ENCODE measurements at places on chromosomes 12 and 14.

DNA sequence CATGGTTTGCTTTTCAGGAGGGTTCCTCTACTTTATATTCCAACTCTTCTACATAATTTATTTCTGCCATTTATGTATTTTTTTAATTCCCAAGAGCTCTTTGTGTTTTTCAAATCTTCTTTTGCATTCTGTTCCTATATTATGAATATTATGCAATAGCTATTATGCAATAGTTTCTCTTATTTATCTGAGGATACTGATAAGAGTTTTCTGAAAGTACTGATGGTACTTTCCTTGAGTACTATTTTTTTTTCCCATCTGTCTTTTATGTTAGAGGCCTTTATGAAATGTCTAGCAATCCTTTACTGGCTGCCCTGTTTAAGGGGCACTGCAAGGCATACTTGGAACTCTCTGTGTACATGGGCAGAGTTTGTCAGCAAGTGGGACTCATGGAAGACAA is 93.4 kb downstream of the SLC41A2 start:
- DNase-seq, result no peak

- no peak for DNase-seq
These were observed 57.4 kb downstream of the AACS start for GRCh38 chr12:125122668-125123067.

- no peak for DNase-seq
These were observed 66.3 kb downstream of the VRK1 start for GRCh38 chr14:96863327-96863985.

GRCh38 chr12:47819138-47819895 is 386 bp downstream of the HDAC7 start:
- DNase-seq, result no peak

DNA sequence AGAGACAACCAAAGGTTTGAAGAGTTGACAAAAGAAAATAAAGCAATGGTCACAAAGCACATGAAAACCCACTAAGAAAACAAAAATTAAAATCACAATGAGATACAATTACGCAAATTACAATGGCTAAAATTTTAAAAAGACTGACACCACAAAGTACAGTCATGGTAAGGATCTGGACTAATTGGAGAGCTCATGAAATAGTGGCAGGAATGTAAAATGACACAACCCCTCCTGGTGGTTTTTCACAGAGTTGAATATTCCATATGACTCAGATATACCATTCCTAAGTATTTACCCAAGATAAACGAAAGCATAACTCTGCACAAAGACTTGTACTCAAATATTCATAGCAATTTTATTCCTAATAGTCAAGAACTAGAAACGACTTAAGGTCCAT is 65.9 kb downstream of the NOVA1 start:
- DNase-seq, result no peak

DNA sequence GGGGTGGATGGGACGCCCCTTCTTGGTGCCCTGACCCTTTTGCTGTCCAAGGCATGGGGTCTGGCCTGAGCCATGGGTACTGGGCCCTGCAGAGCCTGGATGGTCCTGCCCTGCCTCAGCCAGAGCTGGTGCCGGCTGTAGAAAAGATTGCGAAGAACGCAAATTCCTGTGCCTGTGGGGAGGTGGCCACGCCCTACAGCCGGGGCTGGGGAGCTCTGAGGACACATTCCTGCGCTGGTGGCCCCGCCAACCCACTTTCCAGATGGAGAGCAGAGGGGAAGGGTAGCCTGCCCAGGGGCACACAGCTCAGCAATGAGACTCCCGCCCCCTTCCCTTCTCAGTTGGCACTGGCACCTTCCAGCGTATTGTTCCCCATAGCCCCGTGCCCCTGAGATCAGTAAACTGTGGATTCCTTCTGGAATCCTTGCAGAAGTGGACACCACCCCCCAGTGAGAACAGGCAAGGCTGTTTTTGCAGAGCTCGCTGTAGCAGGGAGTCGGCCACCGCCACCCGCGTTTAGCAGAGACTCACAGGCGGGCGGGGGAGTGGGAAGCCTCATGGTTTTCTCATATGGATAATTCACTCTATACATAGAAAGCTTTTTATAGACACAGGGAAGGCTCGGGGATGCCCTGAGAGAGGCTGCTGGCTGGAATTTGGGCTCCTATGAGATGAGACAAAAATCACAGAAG is 8.6 kb downstream of the INF2 start:
- no peak for DNase-seq

GRCh38 chr12:122137681-122138080 is 36.3 kb downstream of the IL31 start:
- no peak for DNase-seq

DNA sequence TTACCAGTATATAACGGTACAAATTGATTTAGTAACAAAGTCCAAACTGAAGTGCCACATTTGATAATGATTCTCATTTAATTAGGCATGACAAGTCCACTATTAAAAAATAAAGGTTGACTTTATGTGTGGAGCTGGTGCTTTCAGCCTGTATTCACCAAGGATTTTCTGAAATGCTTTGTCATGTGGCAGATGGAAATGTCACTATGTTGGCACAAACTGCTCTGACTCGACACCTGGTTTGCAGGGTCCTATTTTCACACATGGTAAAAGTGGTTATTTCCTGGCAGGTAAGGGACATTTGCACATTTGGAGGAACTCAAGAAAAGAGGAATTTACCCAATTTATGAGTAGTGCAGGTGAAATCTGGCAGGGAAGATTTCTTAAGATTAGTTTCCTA is 572.6 kb upstream of the MDGA2 start:
- no peak for DNase-seq

DNA sequence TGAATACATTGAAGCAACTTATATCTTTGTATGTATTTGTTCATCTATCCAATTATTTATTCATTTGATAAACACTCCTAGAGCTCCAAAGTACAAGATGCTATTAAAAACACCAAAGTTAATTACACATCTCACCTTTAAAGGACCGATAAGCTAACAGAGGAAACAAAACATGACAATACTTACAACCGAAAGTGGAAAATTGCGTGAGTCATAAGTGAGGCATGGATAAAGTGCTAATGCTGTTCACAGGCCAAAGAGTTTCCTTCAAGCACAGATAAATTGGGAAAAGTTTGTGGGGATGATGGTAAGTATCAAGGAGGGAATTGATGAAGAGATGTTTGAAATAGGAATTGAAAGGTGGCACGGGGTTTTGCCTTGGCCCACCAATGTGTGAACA is 172.8 kb upstream of the KITLG start:
- DNase-seq, result no peak

DNA sequence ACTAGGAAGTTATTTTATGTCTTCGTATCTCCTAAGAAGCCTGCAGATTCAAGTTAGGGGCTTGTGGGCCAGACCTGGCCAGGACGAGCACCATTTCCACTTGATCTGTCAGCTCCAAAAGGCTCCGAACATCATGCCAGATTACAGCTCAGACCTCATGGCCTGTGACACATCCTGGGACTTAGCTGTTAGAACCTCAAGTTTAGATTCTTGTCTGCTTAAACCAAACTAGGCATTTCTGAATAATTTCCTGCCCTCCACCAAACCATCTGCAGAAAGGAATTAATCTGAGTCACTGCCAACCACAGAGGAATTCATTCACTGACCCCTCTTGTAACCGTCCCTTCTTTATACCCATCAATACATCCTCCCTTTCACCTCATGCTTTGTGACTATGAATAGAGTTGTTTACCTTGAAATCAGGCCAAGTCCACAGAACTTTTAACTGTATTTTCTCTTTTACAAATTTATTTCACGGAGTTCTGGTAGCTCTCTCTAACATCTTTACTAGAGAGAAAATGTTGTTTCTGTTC is 120.3 kb downstream of the FBXL14 start:
- DNase-seq, result no peak

DNA sequence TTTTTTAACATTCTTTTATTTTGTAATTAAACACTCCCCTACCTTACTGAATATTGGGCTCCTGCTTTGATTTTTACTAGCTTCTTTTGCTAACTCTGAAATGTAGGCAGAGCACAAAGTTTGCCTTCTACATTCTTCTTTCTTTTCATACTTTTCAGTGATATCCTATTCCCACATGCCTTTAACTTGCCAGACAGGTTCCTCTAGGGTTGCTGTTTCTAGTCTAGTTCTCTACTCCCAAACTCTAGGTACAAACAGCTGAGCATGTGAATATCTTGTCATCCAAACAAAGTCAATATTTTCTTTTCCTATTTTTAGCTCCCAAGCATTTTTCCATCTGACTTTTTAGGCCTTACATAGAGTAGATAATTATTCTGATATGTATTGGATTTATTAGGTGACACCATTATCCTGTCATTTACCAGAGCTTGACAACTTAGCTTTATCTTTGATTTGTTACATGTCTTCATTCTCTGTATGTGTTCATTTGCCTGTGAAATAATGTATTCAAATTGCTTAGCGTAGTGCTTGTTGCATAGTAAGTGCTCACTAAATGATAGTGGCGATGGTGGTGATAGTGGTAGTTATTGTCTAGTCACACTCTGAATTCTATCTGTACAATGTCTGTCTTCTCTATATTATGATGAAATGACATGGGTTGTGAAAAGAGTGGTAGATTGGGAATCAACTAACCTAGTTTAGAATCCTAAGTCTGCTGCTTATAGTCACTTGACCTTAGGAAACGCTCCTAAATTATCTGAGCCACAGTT is 73.6 kb upstream of the DNM1L start:
- DNase-seq, result no peak

DNA sequence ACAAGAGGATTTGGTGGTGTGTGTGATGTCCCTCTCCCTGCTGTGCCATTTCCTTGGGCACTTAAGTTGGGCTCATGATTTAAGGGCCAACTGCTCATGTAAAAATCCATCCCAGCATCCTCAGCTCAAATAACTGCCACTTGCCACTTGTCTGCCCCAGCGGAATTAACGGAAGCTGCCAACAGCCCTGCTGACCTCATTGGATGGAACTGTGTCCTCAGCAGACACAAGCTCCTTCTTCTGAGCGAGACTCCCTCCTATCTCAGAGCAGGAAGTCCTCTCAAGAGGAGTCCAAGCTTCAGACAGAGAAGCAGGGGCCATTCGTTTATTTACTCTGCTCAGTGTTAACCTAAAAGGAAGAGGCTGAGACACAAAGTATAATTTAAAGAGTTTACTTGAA is 29.6 kb upstream of the PRMT8 start:
- no peak for DNase-seq

All from memory B cell (primary cell).